HepG2 (cell line): ENCODE measurements at places on chromosomes 11 and 22. TPM values are rescaled to one million over a fixed set of nuclear protein-coding genes. Genes with fewer than 3 reads are reported as not detected.

RAB38 gene
- total RNA-seq = 0.13 TPM in 1 of 2 replicates, not detected in the other

FGF3 gene
- not detected in 2 replicates for total RNA-seq

HTR3B gene
- total RNA-seq = 1.7 and 2.2 TPM in 2 replicates

CATSPERZ gene
- 0.22 and 0.73 TPM in 2 replicates for total RNA-seq

OSM gene
- not detected in 2 replicates for total RNA-seq

MMP11 gene
- total RNA-seq = 2.7 and 8.9 TPM in 2 replicates

SLC15A3 gene
- 0.58 and 0.77 TPM in 2 replicates for total RNA-seq

SPI1 gene
- total RNA-seq = not detected in 2 replicates

H19 gene
- 0.46 and 1.2 TPM in 2 replicates for total RNA-seq

POGLUT3 gene
- 17.2 and 22.0 TPM in 2 replicates for total RNA-seq

AASDHPPT gene
- 43.7 and 80.2 TPM in 2 replicates for total RNA-seq

CDC45 gene
- total RNA-seq = 34.8 and 36.3 TPM in 2 replicates

DNA sequence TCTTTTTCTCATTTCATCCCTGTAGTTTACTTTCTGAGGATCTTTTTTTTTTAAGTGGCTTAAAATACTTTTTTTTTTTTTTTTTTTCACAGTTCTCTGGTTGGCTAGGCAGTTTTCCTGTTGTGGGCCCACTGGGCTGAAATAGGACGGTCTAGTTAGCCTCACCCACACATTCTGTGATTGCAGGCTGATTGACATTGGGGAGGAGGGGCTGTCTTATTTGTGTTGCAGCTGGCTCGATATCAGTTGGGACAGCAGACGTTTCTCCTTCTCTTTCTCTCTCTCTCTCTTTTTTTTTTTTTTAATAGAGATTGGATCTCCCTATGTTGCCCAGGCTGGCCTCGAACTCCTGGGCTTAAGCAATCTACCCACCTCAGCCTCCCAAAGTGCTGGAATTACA lies 6.9 kb downstream of the BCR start:
- DNase-seq = no peak

- no peak for DNase-seq
Measured at GRCh38 chr11:128717516-128717915, 23.6 kb downstream of the FLI1 start.

GRCh38 chr22:29555065-29555644 lies 1.6 kb upstream of the THOC5 start:
- DNase-seq = no peak

- DNase-seq = no peak
Measured at GRCh38 chr11:7493670-7494069, 8.4 kb downstream of the OLFML1 start.

DNA sequence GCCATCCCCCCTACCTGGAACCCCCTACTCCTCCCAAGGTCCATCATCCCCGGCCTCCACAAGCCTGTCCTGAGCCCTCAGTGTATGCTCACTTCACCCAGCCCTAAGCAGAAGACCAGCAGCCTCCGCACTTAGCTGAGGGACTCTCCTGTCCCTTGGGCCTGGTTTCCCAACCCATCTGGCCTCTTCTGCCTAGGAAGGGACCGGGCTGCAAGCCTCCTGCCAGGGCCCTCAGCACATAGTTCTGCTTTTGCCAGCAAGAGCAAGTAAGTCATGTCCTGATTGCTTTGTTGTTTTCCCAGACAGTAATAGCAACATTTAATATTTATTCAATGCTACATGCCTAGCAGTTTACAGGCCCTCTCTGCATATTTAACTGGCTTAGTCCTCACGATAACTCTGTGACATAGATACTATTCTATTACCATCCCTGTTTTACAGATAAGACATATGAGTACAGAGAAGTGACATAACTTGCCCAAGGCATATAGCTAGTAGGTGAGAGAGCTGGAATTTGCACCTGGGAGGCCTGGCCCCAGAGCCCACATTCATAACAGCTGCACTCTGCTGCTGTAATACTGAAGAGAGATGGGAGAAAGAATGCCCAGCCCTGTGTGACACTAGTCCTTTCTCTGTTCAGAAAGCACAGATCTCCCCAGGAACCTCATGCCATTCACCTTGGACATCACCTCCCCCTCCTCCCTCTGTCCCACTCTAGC lies 139.2 kb downstream of the PARVA start:
- no peak for DNase-seq

GRCh38 chr11:94974178-94974577 lies 669 bp downstream of the KDM4D start:
- DNase-seq = no peak

DNA sequence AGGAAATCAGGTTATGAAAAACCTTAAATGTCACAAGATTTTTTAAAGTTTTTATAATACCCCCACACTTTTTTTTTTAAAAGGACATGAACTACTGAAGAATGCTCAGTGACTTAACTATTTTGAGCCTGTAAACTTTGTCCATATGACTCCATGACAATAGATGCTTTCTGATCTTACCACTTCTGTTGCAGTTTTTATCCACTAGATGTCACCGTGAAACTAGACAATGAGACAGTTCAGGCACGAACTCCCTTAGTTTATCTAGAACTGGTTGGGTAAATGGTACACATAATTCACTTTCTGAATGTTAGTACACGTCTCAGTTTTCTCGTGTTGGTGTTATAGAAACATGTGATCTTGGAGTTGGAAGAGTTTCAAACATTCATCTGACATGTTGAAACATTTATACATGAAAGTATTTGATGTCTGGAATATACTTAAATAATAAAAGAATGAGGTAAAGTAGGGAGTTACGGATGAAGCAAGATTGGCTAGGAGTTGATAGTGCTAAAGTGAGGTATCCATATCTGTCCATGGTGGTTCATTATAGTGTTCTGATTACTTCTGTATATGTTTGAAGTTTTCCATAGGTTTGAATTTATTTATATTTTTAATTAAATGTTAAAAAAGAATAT lies 8.1 kb downstream of the CCDC15 start:
- peak; percentile 78 for DNase-seq

- no peak for DNase-seq
Measured at GRCh38 chr11:11839718-11840117, 2.1 kb upstream of the USP47 start.

GRCh38 chr11:83671289-83671688 lies 385.1 kb upstream of the CCDC90B start:
- DNase-seq = no peak

- peak; percentile 39 for DNase-seq
Measured at GRCh38 chr11:36431429-36432092, 78.5 kb downstream of the TRAF6 start.

DNA sequence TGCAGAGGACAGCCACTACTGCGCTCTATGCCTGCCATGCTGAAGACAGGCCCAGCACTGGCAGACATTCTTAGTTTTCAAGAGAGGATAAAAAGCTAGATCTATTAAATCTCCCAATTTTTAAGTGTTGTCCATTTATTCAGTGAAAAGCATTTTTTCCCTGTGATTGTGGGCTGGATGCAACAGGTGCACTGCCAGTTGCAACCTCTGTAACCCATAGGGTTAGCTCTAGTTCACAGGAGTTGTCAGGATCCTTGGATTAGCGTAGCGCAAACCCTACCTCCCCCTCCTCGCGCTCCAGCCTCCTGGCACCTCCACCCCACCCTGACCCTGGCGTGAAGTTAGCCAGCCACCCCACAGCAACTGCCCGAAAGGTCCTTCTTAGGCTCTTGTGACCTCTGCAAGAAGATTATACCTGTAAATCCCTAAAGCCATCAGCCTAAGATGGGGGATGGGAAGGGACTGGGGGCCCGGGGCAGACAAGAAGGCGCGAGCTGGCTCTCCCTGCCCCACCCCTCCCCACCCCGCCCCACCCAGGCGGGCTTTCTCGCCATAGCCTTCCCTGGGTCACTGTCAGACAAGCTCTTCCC lies 30.9 kb downstream of the EIF3F start:
- no peak for DNase-seq

GRCh38 chr11:2783536-2784082 lies 83.8 kb upstream of the KCNQ1OT1 start:
- no peak for DNase-seq

- DNase-seq = no peak
Measured at GRCh38 chr11:34823639-34824038, 92.5 kb downstream of the APIP start.

GRCh38 chr11:68481579-68482240 lies 21.2 kb downstream of the PPP6R3 start:
- DNase-seq = no peak

GRCh38 chr11:60172011-60172410 lies 10.9 kb downstream of the MS4A6A start:
- DNase-seq = no peak

- DNase-seq = no peak
Measured at GRCh38 chr11:112392904-112393303, 132.2 kb upstream of the PLET1 start.

DNA sequence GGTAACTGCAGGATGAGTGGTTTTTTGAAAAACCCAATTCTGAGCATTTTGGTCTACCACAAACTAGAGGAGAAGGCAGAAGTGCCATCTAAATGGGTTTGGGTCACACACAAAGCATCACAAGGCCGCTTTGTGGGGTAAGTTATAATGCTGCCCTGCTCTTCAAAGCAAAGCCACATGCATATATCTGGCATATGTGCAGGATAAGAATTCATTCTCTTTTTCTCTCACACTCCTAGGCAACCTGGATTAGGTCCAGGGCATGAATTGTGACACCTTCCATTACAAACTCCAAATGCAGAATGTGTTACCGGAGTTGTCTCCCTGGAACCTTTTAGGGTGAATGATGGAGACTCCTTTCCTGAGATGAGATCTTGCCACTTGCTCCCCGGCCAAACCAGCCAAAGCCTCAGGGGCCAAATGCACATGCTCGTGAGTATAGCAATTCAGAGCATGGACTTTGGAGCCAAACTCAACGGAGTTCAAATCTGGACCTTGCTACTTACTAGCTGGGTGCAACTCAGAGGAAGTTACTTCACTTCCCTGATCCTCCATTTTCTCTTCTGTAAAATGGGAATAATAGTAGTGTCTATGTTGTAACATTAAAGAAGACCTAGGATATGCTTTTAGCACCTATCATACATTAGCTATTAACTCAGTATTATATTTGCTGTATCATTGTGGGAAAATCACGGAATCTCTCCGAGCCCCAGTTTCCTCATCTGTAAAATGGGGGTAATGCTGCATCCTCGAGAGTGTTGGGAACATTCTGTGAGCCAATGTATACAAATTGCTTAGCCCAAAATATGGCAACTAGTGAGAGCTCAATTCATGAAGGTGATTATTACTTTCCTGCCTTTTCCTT lies 96.6 kb downstream of the COMMD9 start:
- no peak for DNase-seq

DNA sequence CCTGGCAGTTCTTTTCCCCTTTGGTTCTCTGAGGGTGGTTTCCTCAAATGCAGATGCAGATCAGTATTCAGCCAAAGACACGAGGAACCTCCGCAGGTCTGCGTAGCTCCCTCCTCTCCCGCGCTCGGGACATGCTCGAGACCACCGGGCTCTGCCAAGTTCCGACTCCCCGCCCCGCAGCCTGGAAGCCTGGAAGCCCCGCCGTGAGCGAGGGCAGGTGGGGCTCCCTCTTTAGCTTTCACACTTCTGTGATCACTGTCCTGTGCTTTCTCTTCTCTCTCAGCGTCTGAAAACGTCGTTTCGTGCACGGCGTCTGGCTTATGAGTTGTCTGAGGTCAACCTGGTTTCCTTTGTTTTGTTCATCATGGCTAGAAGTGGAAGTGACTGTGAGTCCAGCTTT lies 26.6 kb downstream of the ZBED4 start:
- no peak for DNase-seq

DNA sequence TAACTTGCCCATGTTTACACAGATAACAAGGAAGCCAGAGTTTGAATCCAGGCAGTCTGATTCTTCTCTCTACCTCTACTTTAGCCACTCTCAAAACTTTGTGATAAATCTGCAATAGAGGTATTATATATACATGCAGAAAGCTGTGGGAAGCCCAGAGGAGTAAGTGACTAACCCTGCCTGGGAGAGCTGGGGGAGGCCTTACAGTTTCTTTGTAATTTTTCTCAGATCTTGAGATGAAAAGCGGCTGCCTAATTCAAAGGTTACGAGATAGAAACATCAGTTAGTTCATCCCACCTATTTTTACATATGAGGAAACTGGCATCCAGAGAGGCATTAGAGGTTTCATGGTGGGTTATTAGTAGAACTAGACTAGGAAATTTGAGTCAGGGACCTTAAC lies 4.9 kb downstream of the STIM1 start:
- no peak for DNase-seq

DNA sequence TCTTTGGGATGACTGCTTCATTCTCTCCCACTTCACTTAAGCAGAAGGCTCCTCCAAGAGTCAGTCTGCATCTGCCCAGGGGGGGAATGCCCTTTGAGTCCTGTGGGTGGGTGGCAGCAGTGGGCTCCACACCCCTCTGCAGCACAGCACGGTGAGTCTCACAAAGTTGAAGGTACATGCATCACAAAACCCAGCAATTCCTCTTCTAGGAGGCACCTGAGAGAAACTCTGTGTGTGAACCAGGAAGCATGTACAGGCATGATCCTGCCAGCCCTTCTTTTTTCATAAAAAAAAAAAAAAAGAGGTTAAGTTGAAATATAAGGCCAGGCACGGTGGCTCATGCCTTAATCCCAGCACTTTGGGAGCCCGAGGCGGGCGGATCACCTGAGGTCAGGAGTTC lies 87.2 kb downstream of the MYO18B start:
- DNase-seq = no peak

GRCh38 chr11:114426280-114426679 lies 13.0 kb upstream of the REXO2 start:
- DNase-seq = no peak

- DNase-seq = no peak
Measured at GRCh38 chr22:17137861-17138425, 16.8 kb upstream of the TMEM121B start.

GRCh38 chr11:2525941-2526807 lies 81.4 kb downstream of the KCNQ1 start:
- no peak for DNase-seq

GRCh38 chr11:116310226-116310625 lies 462.6 kb downstream of the BUD13 start:
- no peak for DNase-seq

DNA sequence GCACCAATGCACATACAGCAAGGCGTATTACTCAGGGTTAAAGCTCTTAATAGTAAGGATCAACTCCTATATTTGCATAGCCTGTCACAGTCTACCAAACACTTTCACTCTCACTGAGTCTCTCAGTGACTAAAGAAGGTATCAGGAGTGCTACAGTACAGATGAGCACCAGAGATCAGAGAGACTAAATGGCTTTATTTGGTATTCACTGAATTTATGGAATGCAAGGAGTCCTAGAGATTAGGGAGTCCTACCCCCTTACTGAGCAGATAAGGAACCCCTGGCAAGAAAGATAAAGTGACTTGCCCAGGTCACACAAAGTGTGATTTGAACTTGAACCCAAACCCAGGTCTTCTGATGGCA lies 396.4 kb upstream of the CCDC90B start:
- no peak for DNase-seq

GRCh38 chr11:104490182-104490581 lies 326.2 kb upstream of the PDGFD start:
- DNase-seq = no peak

GRCh38 chr22:45612940-45613339 lies 58.7 kb upstream of the ATXN10 start:
- DNase-seq = no peak

DNA sequence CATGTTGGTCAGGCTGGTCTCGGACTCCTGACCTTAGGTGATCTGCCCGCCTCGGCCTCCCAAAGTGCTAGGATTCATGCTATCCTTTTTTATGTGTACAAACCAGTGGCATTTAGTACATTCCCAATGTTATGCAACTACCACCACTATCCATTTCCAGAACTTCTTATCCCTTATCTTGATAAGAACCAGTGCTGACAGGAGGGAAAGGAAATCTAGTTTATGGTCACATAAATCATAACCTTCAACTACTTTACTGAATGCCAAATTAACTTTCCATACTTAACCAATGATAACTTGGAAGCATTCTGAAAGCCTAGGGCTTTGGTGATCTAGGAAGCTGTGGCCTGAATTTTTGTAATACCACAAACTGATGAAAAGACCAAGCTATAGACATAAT lies 170.4 kb downstream of the SWAP70 start:
- DNase-seq = no peak
